ENCODE measurements at places on chromosomes 7 and 10.
A peak's percentile ranks its signal among the peaks of the same experiment; 100 is the strongest.

DNA sequence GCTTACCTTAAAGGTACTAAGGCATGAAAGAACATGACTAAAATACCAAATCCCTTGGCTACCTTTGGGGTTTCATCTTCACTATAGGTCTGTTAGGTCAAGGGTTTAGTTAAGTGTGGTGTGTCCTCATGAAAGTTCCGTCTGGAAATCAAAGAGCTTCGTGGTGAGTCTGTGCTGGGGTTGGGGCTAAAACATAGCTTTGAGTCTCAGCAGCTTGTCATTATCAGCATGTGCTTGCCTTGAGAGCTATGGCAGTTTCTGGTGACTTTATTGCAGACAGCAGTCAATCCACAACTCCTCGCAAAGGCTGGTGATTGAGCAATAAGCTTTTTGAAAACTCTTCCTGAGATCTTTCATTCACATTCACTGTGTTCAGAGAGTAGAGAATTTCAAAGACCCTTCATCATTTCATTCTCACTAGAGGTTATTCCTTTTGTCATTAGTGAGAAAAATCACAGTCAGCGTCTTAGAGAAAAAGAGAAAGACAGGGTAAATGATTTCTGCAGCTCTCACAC, 53.2 kb upstream of the CCDC6 start:
- DNase-seq: no peak

DNA sequence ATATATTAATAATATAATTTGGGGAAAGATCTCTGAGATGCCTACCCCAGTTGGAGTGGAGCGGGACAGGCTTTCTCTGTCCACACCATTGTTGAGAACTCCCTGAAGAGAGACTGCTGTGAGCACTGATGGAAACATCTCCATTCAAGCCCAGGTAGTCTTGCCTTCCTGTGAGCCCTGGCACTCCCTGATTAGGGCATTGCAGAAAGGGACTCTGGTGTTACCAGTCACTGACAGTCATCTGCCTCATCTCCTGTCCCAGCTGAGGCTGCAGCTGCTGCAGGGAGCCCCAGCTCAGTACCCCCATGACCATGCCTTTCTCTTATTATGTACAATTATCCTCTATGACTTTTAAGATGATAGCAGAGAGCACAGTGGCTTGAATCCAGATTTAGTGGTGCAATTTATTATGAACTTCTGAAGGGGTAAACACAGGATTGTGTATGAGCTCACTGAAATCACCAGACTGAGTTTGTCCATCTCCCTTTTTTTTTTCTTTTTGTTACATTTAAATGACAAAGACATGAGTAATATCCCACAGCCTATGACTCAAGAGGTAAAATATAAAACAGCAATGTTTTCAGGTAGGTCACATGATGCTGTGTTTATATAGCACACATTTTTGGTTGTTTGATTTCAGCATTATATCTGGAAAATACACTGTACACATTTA, 236.9 kb downstream of the SLC25A13 start:
- peak; percentile 71 for DNase-seq

DNA sequence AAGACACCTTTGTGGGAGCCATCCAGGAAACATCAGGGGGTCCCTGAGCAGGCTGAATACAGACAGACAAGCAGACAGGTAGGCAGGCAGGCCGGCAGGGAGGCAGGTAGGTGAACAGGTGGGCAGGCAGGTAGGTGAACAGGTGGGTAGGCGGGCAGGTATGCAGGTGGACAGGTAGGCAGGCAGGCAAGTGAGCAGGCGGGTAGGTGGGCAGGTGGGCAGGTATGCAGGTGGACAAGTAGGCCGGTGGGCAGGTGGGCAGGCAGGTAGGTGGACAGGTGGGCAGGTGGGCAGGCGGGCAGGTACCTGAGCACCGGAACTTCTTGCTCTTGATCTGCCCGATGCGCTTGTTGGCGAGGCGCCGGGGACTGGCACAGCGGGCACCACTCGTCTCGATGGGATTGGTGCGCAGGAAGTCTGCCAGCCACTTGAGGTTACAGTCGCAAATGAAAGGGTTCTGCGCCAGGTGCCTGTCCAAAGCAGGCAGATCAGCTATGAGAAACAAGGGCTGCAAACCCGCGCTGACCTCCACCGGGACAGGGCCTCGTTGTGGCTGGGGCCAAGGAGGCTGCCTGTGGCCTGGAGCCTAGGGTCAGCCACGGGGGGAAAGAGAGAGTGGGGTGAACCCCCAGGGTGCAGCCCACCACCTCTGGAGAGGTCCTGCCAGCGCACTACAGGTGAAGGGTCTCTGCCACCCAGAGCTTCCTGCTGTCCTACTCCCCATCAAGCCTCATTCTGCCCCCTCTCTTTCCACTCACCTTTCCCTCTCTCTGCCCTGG, 136.9 kb downstream of the SLIT1 start:
- DNase-seq: no peak

DNA sequence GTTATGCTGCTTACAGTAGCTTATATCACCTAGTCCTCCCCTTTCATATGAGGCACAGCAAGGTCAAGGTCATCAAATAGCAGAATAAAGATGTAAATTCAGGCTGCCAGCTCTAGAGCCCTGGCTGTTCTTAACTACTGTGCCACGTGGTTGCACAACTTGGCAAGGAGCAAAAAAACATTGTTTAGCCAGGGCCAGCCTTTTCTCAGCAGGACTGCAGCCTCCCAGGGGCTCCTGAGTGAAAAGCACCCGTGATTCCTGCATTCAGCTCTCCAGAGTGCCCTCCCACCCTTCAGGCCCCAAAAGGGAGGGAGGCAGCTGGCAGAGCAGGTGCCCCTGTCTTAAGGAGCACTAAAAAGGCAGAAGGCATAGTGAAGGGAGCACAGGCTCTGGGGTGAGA, 31.8 kb upstream of the TM9SF3 start:
- DNase-seq: peak; percentile 14

DNA sequence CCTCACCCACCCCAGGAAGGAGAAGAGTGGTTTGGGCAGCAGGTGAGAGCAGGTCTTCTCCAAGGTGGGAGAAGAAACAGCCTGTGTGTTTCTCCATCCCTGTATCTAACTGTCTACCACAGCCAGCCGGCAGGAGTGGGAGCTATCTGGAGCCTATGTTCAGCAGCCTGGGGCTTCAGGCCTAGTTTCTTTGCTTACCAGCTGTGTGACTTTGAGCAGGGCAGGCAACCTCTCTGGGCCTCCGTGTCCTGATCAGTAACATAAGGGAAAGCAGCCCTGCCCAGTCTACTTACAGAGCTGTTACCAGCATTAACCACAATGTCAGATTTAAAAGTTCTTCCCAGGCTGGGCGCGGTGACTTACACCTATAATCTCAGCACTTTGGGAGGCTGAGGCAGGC, 450.7 kb upstream of the ZMIZ1 start:
- DNase-seq: no peak

GRCh38 chr10:128628252-128628651, 502.0 kb upstream of the MKI67 start:
- no peak for DNase-seq

DNA sequence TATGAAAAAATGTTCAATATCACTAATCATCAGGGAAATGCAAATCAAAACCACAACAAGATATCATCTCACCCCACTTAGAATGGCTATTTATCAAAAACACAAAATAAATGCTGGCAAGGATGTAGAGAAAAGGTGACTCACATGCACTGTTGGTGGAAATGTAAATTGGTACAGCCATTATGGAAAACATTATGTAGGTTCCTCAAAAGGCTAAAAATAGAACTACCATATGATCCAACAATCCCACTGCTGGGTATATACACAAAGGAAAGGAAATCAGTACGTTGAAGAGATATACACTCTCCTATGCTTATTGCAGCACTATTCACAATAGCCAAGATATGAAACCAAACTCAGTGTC, 50.2 kb downstream of the CDK1 start:
- peak; percentile 81 for DNase-seq

GRCh38 chr10:122565766-122566206, 5.2 kb downstream of the DMBT1 start:
- peak; percentile 72 for DNase-seq

GRCh38 chr10:105328503-105329133, 687.5 kb downstream of the SORCS3 start:
- no peak for DNase-seq

GRCh38 chr7:22913158-22913557, 90.5 kb upstream of the TOMM7 start:
- DNase-seq: no peak

DNA sequence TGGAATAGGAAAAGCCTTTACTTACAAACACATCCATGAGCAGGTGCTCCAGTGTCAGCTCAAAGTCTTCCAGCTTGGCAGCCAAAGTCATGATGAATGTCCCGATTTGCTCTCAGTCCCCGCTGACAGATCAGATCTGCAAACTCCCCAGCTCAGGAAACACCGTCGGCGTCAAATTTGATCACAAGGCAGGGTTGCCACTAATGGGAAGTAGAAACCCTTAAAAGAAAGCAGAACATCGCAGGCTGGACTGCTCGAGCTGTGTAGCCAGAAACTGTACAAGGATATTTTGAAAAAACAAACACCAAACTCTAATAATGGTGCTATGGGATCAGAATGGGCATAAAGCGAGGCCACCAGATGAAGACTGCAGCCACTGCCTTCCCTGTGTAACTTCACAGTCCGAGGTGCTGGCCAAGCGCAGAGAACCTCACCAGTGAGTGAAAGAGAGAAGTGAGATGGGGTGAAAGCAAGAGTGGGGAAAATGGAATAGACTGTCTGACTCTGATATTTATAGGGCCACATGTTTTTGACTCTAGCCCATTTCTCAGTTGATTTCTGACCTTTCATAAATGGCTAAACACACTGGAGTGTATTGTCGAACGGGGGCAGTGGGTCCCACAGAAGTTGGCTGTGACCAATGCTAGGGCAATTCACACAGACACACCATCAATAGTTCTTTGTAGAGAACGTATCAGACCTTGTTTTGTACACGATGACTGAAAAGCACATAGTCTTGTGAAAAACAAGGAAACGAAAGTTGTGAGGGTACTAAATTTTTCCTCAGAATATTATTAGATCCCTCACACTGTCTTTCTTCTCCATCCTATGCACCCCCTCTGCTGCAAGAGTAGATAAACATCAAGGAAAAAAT, 306.2 kb downstream of the FRMD4A start:
- no peak for DNase-seq

- peak; percentile 46 for DNase-seq
Observed at GRCh38 chr7:21912305-21912704, 33.4 kb downstream of the CDCA7L start.

GRCh38 chr7:43674559-43675436, 54.5 kb downstream of the COA1 start:
- peak; percentile 86 for DNase-seq

DNA sequence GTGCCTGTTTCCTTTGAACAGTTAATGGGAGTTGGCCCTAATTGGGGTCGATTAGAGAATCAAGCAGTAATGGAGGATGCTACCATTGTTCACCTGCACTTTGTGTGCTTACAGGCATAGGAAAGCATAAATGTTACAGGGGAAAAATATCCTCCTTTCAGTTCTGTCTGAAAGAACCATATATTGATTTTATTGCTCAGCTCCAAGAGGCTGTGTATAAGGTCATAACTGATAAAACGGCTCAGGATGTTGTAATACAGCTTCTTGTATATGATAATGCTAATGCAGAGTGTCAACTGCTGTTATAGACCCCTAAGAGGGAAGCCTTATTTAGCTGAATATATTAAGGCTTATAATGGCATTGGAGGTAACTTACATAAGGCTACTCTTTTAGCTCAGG, 32.9 kb upstream of the AKR1C2 start:
- DNase-seq: no peak

- DNase-seq: peak; percentile 49
Observed at GRCh38 chr7:137342265-137342664, 1.3 kb downstream of the PTN start.

- no peak for DNase-seq
Observed at GRCh38 chr10:34912771-34913170, 97.7 kb upstream of the PARD3 start.

DNA sequence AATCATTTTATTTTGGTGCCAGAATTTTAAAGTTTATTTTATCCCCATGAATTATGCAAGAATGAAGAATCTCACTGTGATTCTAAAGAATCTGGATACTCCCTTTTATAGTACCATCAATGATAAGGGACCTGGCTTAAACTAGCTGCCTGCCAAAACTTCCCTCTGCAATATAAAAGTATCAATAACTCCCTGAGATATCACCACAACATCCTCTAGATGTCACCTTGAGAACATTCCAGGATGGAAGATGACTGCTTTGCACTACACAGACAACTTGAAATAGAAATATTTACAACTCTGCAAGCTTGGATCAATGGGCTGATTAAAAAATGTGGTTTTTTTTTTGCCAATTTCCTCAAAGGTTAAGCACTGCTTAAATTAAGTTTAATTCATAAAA, 142.1 kb downstream of the SLC25A13 start:
- DNase-seq: no peak

GRCh38 chr10:52276986-52277385, 37.1 kb upstream of the DKK1 start:
- no peak for DNase-seq

DNA sequence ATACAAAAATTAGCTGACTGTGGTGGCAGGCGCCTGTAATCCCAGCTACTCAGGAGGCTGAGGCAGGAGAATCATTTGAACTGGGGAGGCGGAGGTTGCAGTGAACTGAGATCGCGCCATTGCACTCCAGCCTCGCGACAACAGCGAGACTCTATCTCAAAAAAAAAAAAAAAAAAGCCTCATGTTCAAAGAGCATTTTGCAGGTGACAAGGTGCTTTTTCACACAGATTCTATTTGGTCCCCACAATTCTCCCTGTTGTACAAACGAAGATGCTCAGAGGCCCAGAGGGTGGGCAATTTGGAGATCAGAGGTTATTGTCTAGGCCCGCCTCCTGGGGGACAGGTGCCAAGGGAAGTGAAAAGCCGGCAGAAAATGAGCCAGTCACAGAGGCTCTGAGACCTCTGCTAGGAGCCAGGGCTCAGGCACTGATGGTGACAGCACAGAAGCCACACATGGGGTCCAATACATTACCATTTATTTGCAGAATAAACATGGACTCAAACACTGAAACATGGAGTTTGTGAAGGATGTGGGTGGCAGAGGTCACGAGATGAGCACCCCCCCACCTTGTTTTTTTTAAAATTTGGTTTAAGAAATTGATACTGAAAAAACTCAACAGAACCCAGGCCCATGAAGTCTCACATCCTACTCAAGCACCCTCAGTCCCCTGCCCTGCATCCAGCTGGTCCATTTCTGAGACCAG, 882 bp upstream of the GAL3ST4 start:
- no peak for DNase-seq

GRCh38 chr7:7274782-7275181, 92.4 kb downstream of the C1GALT1 start:
- peak; percentile 7 for DNase-seq

DNA sequence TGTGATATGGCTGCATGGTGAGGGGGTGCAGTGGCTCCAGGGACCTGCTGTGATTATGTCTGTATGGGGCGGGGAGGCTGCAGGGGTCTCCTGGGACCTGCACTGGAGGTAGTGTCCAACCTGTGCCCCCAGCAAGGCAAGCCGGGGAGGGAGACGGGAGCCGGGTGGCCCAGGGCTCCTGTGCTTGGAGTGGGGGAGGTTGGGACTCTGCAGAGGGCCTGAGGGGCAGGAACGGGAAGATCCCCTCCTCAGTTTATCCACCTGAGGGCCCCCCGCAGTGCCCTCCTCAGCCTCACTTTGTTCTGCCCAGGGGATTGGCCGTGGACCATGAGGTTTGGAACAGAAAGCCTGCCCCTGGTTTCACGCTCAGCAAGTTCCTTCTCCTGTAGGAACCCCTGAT, 22.8 kb upstream of the PWWP2B start:
- no peak for DNase-seq
